ENCODE measurements at places on chromosomes 1 and 21. TPM values are rescaled to one million over a fixed set of nuclear protein-coding genes. Genes with fewer than 3 reads are reported as not detected.

TAS1R1 gene
- not detected for total RNA-seq

- DNase-seq: no peak
- H3K36me3 ChIP-seq: no peaks in the 10 kb centered on the region
- H3K27me3 ChIP-seq: no peaks in the 10 kb centered on the region
- H3K27ac ChIP-seq: no peak overlapping the region
Observed at GRCh38 chr1:217527151-217527550, 103.7 kb downstream of the GPATCH2 start.

RIMS3 gene
- 1.1 TPM for total RNA-seq

DNA sequence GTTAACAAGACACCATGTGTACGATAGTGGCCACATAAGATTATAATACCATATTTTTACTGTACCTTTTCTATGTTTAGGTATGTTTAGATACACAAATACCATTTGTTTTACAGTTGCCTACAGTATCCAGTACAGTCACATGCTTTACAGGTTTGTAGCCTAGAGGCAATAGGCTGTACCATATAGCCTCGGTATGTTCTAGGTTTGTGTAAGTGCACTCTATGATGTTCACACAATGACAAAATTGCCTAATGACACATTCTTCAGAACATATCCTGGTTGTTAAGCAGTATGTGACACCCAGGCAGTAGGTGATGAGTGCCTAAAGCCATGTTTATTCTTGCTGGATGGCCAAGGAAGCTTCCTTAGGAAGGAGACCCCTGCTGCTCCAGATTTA, 111.8 kb downstream of the PAPPA2 start:
- no peak overlapping the region for H3K4me3 ChIP-seq
- H3K27me3 ChIP-seq: no peaks in the 10 kb centered on the region
- no peaks in the 10 kb centered on the region for H3K36me3 ChIP-seq
- no peak for DNase-seq

TAS1R3 gene
- total RNA-seq: 3.3 TPM

- H3K4me1 ChIP-seq: no peaks in the 10 kb centered on the region
- no peak overlapping the region for H3K4me3 ChIP-seq
- no peak for DNase-seq
- H3K27me3 ChIP-seq: no peaks in the 10 kb centered on the region
- no peaks in the 10 kb centered on the region for H3K36me3 ChIP-seq
Observed at GRCh38 chr1:18088077-18088594, 19.5 kb upstream of the IGSF21 start.

GRCh38 chr1:93605812-93606512, 75.7 kb downstream of the BCAR3 start:
- H3K27me3 ChIP-seq: no peaks in the 10 kb centered on the region
- no peaks in the 10 kb centered on the region for H3K36me3 ChIP-seq
- no peak overlapping the region for H3K27ac ChIP-seq

- H3K4me3 ChIP-seq: no peak overlapping the region
- no peaks in the 10 kb centered on the region for H3K27me3 ChIP-seq
- H3K36me3 ChIP-seq: no peaks in the 10 kb centered on the region
- no peak for DNase-seq
Observed at GRCh38 chr1:66143651-66144050, 351.0 kb downstream of the PDE4B start.

GRCh38 chr1:41430069-41430468, 54.4 kb downstream of the EDN2 start:
- no peak for DNase-seq
- no peak overlapping the region for H3K27ac ChIP-seq
- H3K27me3 ChIP-seq: no peaks in the 10 kb centered on the region

- H3K4me1 ChIP-seq: peaks cover 25% of the 10 kb centered on the region
- no peak for DNase-seq
- no peaks in the 10 kb centered on the region for H3K27me3 ChIP-seq
- peak overlapping the region; percentile 85 for H3K4me3 ChIP-seq
- H3K36me3 ChIP-seq: peaks cover 10% of the 10 kb centered on the region
Observed at GRCh38 chr1:150234309-150234565, 1.7 kb downstream of the ANP32E start.

EPHX1 gene
- 0.34 TPM for total RNA-seq

GJA9 gene
- not detected for total RNA-seq

PDPN gene
- total RNA-seq: not detected

DNA sequence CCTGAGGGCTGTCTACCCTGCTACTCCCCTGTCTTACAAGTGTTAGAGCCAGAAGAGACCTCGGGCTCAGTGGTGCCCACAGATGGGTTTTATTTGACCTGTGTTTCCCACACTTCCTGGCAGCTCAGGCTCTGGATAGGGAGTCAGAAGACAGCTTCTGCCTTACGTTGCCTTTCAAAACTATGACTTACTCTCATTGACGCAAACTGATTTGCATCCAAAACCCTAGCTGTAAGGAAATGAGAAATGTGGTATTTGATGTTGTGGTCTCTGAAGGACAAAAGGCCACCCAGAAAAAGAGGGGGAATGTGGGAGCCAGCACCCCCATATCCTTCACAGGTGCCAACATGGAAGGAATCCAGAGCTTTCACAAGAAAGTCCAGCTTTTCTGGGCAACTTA, 180.2 kb downstream of the ATG4C start:
- no peak for DNase-seq
- H3K36me3 ChIP-seq: no peaks in the 10 kb centered on the region
- no peak overlapping the region for H3K4me3 ChIP-seq
- peaks cover 11% of the 10 kb centered on the region for H3K27me3 ChIP-seq
- no peaks in the 10 kb centered on the region for H3K4me1 ChIP-seq
- no peak overlapping the region for H3K27ac ChIP-seq

- no peak for DNase-seq
- no peaks in the 10 kb centered on the region for H3K4me1 ChIP-seq
- H3K27me3 ChIP-seq: no peaks in the 10 kb centered on the region
- peaks cover 3% of the 10 kb centered on the region for H3K36me3 ChIP-seq
- no peak overlapping the region for H3K27ac ChIP-seq
Observed at GRCh38 chr1:169943963-169944526, 50.3 kb upstream of the SCYL3 start.

- H3K4me1 ChIP-seq: peaks cover 12% of the 10 kb centered on the region
- no peak overlapping the region for H3K27ac ChIP-seq
- peak; percentile 59 for DNase-seq
- H3K36me3 ChIP-seq: peaks cover 15% of the 10 kb centered on the region
- no peaks in the 10 kb centered on the region for H3K27me3 ChIP-seq
Observed at GRCh38 chr1:155893389-155894142, 17.6 kb downstream of the RIT1 start.

- no peak overlapping the region for H3K4me3 ChIP-seq
- DNase-seq: no peak
- H3K27ac ChIP-seq: no peak overlapping the region
- no peaks in the 10 kb centered on the region for H3K36me3 ChIP-seq
Observed at GRCh38 chr1:166627558-166627957, 211.7 kb upstream of the POGK start.

- H3K4me1 ChIP-seq: no peaks in the 10 kb centered on the region
- no peaks in the 10 kb centered on the region for H3K27me3 ChIP-seq
- no peak overlapping the region for H3K27ac ChIP-seq
- no peak for DNase-seq
- H3K4me3 ChIP-seq: no peak overlapping the region
Observed at GRCh38 chr1:239706245-239706892, 320.0 kb downstream of the CHRM3 start.

ZYG11A gene
- 0.16 TPM for total RNA-seq

DNA sequence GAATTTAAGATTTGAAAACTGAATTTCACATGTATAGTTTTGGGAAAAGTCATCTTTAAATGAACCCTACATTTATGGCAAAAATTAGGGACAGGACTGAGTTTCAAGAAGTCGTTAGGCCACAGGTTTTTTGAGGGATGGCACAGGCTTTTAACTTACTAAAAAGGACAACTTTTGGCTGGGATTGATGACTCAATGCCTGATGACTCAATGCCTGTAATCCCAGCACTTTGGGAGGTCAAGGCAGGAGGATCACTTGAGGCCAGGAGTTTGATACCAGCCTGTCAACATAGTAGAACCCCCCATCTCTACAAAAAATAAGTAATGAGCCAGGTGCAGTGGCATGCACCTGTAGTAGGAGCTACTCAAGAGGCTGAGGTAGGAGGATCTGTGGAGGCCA, 15.9 kb downstream of the UCK2 start:
- H3K27ac ChIP-seq: no peak overlapping the region
- no peaks in the 10 kb centered on the region for H3K27me3 ChIP-seq
- no peak overlapping the region for H3K4me3 ChIP-seq
- peaks cover 12% of the 10 kb centered on the region for H3K4me1 ChIP-seq
- no peak for DNase-seq

GRCh38 chr1:60078182-60078581, 4.6 kb upstream of the C1orf87 start:
- H3K27ac ChIP-seq: no peak overlapping the region
- no peak overlapping the region for H3K4me3 ChIP-seq
- peaks cover 10% of the 10 kb centered on the region for H3K27me3 ChIP-seq

DNA sequence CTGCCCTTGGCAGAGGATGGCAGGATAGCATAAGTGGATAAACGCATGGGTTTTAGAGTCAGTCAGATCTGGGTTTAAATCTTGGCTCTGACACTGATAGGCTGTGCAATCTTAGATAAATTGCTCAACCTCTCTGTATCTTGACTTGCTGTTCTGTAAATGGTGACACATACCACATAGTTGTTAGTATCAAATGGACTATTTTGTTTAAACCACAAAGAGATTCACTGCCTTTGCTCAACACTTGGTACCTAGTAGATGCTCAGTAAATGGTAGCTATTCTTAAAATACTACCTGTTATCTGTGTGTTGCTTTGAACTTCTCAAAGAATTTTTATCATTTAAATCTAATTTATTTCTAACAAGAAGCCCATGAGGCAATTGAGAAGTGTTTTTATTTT, 39.5 kb upstream of the A3GALT2 start:
- H3K4me3 ChIP-seq: no peak overlapping the region
- no peaks in the 10 kb centered on the region for H3K4me1 ChIP-seq
- DNase-seq: no peak

GRCh38 chr1:193929374-193930033, 743.1 kb upstream of the B3GALT2 start:
- no peak overlapping the region for H3K4me3 ChIP-seq
- no peaks in the 10 kb centered on the region for H3K4me1 ChIP-seq
- no peak for DNase-seq
